ENCODE measurements at places on chromosomes 3 and 15.

- no peak for DNase-seq
Measured at GRCh38 chr3:44208568-44208967, 33.1 kb upstream of the TOPAZ1 start.

DNA sequence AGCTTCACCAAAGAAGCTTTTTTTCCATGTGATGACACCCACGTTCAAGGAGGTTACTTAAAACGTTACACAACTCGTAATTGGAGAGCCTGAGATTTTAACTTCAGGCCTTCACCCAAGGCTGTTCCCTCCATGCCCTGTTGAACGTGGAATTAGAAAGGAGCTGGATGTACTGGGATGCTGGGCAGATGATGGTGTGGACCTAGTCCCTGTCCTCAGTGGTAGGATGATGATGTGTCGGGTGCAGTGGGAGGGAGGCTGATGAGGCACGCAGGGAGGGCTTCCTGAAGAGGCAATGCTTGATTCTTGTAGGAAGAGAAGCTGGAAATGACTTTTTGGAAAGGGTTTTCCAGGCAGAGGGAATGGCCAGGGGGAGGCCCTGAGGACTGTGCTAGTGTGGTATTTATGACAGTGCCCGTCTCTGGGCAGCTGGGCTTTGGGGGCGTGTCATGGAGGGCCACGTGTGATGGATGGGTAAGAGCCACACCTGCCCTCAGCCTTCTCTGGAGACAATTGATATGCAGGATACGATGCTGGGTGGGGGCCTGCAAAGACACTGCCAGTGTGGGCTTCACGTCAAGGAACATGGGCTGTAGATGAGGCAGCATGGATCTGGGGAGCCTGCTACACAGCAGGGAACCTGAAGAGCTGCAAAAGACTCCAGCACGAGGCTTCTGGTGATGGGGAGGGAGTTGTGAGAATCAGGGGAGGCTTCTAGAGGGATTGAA, 15.3 kb downstream of the SYNM start:
- no peak for DNase-seq

- DNase-seq = no peak
Measured at GRCh38 chr3:109702252-109702651, 364.9 kb upstream of the DPPA4 start.

DNA sequence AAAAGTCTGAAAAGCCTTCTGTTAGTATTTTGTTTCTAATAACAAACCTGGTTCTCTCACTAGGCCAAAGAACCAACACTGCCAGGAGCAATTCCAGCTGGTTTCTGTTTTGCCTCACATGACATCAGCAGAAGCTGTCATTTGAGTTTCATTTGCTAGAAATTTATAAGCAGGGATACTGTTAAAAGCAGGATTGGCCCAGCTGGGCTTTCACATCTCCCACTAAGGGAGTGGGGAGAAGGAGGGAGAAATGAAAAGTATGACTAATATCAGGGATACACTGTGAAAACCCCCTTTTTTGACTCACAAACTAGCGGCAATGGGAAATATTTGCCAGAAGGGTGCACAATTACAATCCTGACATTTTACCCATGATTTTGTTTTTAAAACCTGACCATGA, 5.3 kb downstream of the CCDC80 start:
- no peak for DNase-seq

DNA sequence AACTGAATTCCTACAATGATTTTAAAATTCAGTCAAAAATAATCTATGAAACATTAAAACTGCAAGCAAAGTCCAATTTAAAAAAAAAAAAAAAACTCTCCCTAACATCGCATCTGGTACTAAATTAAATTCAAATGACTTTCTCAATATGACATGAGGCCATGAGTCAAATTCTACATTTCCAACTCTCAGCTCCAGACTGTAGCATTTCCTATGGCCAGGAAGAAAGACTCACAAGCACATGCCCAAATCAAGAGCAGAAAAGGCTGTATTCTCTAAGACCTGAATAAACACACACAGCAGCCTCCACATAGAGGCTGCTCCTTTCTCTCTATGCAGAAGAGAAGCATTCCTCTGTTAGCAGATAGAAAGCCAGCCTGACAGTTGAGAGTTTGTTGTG, 729.2 kb downstream of the ROBO1 start:
- no peak for DNase-seq

- no peak for DNase-seq
Measured at GRCh38 chr15:47742742-47743141, 25.4 kb downstream of the SEMA6D start.

Data from NCI-H774 (cell line).